ENCODE measurements at places on chromosomes 4 and X.

GRCh38 chr4:98687876-98688275 lies 29.5 kb upstream of the TSPAN5 start:
- DNase-seq, result no peak

DNA sequence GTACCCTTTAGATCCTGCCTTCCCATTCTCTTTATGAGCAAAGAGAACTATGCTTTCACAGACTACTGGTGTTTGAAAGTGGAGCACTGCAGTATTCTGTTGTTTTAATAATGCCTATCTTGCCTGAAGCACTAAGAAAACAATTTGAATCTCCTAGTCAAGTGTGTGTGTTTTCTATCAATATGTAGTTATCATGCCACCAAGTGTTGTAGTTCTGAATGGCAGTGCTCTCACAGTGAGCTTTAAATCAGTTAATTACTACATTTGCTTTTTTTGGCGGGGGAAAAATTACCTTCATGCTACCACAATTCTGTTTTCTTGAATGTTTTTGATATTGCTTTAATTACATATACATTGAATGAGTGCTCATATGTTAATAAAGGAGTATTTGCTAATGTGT lies 143.6 kb upstream of the FAM47A start:
- no peak for DNase-seq

DNA sequence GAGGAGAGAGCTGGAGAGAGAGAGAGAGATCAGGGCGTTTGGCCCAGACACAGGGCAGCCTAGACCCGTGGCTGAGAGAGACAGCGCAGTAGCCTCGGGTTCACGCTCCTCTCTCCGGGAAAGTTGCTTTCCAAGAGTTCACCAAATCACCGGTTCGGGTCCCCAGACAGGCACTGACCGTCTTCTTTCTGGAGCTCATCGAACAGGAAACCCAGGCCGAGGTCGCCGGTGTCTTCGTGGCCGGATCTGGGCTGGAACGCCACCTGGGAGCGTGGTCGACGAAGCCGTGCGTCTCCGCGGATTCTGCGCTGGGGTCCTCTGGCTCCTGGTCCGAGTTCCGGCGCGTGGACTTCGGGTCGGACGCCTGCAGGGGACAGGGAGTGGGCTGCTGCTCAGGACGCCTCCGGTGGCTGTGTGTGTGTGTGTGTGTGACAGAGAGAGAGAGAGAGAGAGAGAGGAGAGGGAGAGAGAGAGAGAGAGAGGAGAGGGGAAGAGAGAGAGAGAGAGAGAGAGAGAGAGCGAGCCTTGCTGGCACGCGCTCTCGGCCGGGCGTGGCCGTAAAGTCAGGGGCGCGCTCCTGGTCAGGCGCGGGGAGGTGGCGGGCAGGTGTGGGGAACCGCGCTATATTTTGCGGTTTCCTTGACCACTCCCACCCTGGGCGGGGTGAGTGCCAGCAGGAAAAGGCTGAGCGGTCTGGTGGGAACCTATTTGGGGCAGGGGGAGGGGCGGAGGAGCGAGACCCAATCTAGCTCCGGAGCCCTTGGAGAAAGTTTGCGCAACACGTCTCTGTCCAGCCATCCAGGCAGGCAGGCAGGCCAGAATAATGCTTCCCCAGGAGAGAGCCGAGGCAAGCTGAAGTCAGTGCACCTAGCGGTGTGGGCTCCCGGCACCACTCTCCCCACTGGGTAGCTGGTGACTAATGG lies 62.1 kb downstream of the RHOXF2B start:
- DNase-seq, result no peak

DNA sequence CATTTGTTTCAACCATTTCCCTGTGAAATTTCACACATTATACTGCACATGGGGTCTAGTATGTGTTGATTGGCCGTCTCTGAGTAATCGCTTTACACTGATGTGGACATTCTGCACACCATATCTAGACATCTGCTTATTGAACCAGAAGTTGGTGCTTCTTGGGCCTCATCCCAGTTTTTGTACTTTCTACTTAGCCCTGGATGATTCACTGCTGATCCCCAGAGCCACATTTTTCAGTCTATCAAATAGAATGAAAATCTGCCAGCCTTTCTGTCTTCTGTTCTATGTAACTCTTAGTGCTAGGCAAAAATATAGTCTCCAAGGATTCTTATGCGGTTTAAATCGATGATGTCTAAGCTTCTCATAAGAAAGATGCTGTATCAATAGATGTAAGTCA lies 40.5 kb upstream of the RELL1 start:
- peak; percentile 1 for DNase-seq

GRCh38 chr4:56953680-56954520 lies 23.5 kb downstream of the NOA1 start:
- DNase-seq, result peak; percentile 30

DNA sequence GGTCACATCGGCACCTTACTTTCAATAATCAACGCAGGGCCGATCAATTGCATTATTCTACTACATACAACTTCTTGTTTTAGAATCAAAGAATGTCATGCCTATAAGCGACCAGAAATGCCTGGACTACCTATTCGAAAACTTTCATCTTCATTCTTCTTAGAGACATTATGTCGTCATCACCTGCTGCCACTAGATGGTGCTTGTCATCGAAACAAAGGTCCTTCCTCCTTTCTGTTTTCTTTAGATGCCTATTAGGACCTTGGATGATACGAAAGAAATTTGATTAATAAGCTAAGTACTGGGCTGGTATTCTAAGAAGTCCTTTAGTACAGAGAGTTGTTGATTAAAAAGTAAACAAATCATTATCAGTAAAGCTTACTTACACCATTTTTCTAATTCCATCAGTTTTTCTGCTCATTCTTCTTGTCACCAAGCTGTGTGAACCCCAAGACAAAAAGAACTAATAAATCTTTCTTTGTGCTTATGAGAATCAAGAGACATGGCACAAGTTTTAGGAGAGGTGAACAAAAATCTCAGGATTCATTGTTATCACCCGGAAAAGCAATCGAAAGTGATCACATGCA lies 154.5 kb upstream of the SLC4A4 start:
- DNase-seq, result peak; percentile 71

GRCh38 chr4:51859476-51860031 lies 16.6 kb downstream of the DCUN1D4 start:
- DNase-seq, result no peak

- DNase-seq, result no peak
Measured at GRCh38 chr4:71941001-71941400, 90.8 kb upstream of the NPFFR2 start.

GRCh38 chr4:141352909-141353525 lies 132.3 kb downstream of the ZNF330 start:
- no peak for DNase-seq

- peak; percentile 37 for DNase-seq
Measured at GRCh38 chr4:40976343-40976742, 226.6 kb downstream of the NSUN7 start.

- no peak for DNase-seq
Measured at GRCh38 chrX:153608376-153608775, 9.4 kb upstream of the CCNQ start.

GRCh38 chr4:74534121-74534520 lies 89.2 kb downstream of the AREG start:
- no peak for DNase-seq

DNA sequence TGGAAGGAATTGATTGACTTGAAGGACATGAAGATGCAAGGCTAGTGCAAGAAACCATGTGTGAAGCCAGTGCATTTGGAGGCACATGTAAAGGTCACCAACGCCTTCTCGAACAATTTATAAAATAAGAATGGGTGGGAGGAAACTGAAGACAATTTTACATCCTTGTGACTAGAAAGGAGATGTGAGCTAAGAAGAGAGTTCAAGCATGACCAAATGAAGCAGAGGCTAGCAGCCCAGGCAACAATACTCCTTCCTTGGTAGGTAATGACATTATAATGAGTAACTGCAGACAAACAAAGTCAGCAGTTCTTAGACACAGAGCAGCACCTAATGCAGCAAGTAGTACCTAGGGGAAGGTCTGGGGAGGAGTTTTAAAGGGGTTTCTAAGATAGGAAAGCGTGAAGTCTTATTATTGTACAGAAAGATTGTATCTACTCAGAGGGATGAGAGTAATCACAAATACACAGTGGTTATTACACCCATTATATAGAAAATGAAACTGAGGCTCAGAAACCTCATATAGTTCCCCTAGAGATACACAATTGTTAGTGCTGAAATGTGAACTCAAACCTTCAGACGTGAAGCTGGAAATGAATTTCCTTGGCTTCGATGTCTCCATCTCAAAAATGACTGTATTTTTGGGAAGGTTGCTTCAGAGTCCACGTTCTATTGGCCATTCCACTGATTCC lies 56.1 kb downstream of the ATXN3L start:
- DNase-seq, result no peak

DNA sequence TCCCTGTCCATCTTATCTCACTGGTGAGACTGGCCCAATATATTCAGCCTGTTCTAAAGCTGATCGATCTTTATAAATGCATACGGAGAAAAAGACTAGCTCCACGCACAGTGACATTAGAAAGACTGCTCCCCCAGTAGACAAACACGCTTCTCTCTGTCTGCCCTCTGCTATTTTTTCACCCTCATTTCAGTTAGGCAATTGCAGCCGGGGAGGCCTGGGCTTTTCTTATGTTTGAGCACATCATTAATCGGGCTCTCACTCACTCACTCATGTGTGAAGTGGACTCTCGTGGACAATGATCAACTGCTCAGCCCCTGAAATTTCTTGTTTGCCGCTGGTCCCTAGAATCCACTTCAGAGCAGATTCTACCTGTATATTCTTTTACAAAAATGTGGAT lies 824.7 kb upstream of the TENM3 start:
- DNase-seq, result no peak

DNA sequence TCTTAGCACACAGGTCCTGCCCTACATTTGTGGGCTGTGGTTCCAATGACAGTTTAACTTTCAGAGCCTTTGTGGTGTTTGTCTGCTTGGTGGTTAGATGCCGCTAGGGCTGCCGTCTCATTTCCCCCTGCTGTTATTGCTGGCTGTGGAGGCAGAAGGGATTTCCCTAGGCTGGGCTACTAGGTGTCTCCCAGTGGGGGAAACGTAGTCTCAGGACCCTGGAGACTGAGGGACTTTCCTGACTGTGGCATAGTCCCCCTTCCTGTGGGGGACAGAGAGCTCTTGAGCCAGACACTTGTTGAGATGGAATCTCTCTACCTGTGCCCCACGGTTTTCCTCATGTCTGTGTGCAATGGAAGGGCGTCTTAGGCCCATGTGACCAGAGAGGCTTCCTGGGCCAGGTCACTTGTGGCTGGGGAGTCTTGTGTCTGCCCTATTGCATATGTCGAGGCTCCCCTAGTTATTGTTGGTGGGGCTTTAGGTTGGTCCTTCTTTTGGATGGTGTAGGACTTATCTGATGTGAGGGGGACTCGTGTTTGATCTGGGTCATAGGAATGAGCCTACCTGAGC lies 68.2 kb downstream of the ARHGAP10 start:
- DNase-seq, result no peak

DNA sequence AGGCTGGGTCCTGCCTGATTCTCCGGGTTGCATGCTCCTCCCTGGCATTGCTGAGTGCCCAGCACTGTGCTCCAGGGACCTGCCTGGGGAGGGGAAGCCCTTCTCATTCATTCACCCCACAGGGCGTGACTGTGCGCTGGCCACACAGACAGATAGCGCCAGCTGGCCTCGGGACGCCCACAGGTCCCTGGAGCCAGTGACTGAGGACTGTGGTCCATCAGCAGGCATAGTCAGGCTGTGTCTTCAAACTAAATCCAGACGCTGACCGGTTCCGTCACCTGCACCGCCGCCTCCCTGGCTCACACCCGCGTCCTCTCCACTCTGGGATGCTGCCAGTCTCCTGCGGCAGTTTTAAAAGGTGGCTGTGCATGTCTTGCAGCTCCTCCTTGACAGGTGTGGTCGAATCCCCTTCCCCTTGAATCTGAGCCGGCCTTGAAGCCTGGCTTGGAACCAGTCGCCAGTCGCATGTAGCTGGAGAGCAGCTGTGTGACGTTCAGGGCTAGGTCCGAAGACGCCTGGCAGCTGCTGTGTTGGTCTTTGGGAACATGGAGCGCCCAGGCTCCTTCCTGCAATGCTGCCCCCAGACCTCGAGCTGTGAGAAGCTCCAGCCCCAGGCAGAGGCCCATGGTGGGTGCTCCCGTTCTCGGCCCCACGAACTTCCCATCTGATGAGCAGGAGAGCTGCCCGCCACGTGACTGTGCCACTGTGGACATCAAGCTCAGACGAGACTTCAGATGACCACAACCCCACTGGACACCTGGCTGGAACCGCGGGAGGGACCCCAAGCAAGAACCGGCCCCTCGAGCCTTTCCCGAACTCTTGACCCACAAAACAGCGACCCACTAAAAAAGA lies 94.1 kb downstream of the ADRA2C start:
- no peak for DNase-seq

- peak; percentile 58 for DNase-seq
Measured at GRCh38 chr4:184250795-184251669, 33.4 kb upstream of the ENPP6 start.

GRCh38 chr4:160371446-160371845 lies 1268.6 kb downstream of the RAPGEF2 start:
- DNase-seq, result no peak

DNA sequence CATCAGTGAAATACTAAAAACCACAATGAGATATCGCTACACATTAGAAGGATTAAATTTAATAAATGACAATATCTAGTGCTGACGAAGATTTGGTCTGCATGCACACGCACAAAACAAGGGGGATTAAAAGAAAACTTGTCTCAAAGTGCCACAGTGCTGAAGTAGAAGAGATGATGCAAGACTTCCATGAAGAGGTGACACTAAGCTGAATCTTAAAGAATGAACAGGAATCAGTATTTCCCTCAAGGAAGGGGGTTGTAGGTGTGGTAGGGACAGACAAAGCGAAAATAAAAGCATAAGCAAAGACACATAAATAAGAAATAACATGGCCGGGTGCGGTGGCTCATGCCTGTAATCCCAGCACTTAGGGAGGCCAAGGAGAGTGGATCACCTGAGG lies 33.5 kb downstream of the CNOT6L start:
- DNase-seq, result no peak

DNA sequence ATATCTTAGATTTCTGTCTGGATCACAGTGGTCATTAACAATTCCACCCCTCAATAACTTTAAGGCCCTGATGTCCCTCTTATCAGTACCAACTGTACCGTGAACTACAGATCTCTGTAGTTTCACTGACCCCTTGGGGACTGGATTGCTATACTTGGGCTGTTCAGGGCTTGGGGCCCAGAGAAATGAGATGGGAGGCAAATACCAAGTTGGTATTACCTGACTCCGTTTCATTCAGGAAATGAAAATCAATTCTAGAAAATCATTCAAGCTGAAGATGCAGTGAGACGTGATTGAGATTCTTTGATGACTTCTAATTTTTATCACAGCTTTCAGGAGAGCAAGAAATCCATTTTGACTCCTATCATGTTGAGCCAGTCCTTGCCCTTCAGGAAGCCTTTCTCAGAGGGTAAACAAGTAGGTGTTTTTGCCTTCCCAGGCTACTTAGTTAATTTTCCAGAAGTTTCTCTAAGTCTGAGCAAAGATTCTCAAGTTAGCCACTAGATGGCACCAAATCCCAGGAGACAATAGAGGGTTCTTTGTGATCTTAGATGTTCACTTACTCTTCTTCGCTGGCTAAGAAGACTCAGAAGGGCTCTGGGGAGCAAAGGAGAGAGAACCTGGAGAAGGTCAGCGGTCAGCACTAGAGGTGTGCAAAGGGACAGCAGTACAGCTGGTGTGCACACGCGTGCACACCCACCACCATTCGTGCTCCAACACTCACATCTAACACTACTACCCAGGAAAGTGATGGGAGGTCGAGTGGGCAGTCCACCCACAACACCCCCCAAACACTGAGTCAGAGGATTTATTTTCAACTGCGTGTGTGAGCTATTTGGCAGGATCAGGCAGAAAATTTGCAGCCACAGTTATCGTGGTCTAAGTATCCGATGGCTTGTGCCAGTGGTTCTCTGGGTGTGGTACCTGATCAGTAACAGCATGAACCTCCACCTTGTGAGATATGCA lies 7.4 kb downstream of the HNRNPH2 start:
- DNase-seq, result peak; percentile 76

- no peak for DNase-seq
Measured at GRCh38 chrX:70084592-70085240, 22.5 kb downstream of the OTUD6A start.

All from midbrain (tissue), 1 donor.